ENCODE measurements at places on chromosomes 12 and 14.

- no peak for DNase-seq
Observed at GRCh38 chr12:115873451-115874082, 403.9 kb downstream of the MED13L start.

DNA sequence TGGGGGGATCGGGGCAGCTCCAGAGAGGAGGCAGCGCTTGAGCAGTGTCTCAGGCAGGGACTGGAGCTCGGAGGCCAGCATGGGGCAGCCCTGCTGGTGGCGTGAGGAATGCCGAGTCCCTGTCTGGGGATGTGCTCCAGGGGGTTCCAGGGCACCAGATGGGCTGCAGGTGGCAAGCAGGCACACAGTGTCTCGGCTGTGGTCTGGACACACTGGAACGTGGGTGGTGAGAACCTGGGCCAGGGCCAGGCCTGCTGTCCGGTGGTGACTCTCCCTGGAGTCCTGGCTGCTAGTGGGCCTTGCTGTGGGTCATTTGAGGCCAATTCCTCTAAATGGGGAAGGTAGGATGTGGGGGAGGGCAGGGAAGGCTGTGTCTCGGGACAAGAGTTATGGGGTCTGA is 199.4 kb upstream of the RTL1 start:
- DNase-seq, result no peak

DNA sequence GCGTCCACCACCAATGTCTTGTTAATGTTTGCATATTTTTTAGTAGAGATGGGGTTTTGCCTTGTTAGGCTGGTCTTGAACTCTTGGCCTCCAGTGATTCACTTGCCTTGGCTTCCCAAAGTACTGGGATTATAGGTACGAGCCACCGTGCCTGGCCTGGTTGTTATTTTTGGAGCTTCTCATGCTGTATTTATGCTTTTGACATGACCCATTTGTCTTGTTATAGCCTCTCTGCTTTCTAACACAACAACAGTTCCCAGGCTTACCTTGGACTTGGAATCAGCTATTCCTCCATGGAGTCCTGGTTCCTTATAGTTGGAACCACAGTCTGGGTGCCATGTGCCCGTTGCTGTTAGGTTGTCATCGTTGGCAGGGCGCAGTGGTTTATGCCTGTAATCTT is 29.7 kb downstream of the ZNF410 start:
- no peak for DNase-seq

DNA sequence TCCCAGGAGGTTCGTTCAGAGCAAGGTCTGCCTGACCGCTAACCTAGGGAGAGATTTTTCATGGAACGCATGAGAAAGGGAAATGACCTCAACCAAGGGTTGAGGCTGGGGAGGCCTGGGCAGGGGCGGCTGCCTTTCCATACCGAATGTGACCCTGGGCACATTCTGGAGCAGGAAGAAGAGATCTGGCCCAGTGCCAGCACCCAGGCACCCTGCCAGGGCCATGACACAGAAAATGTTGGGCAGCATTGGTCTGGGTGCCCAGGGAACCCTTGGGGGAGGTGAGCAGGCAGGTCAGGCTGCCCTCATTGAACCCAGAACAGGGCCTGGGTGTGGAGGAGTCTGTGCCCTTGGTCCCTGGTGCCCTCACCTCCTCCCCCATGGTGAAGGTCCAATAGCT is 106.8 kb downstream of the CALM1 start:
- DNase-seq, result no peak

DNA sequence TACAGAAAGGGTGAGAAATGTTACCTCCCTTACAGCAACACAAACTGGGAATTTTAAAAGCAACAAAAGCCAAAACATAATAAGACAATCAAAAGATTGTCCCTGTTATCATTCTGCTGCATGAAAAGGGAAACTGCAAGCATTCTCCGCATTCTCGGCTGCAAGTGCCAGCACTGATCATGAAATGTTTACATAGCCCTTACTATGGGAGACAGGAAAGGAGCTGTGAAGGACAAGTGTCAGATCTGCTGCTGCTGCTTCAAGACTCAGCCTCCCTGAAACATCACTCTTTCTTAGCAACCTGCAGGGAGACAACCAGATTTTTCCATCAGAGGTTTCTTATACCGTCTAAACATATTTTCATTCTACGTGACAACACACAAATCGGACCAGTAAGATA is 20.1 kb downstream of the DENND5B start:
- DNase-seq, result no peak

DNA sequence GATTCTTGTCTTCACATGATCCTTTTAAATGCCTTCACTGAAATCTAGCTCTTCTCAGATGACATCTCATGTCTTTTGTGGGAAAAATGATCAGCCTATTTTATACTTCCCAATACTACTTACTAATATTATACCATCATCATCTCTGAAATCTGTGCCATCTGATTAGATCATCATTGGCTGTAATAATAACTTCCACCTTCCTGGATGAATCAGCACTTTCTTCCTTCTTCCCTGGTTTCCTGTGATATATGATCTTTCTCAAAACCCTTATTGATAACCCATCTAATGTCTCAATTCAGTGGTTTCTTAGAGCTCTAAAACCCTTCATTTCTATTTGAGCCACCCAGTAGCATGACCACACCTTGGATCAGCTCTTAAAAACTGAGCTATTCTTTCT is 30.9 kb downstream of the GPR137C start:
- DNase-seq, result no peak

GRCh38 chr14:50501642-50502041 is 30.7 kb downstream of the MAP4K5 start:
- DNase-seq, result no peak

Measured in ureter (tissue), 1 donor.